Dermis microvascular lymphatic vessel endothelial cell (primary cell): ENCODE measurements at places on chromosomes 5 and 9. TPM values are rescaled to one million over a fixed set of nuclear protein-coding genes. Genes with fewer than 3 reads are reported as not detected.

Gene RRAGA
- 28.1 and 53.9 TPM in 2 replicates for total RNA-seq

Gene NFIL3
- 3.0 and 3.9 TPM in 2 replicates for total RNA-seq

Gene FAM78A
- 3.3 and 4.0 TPM in 2 replicates for total RNA-seq

Gene FAXDC2
- total RNA-seq: 5.0 and 14.4 TPM in 2 replicates

Gene ANXA2R
- 6.0 and 9.6 TPM in 2 replicates for total RNA-seq

Gene FAM153A
- total RNA-seq: not detected in 2 replicates

Gene SLC4A9
- not detected in 2 replicates for total RNA-seq

Gene ZNF454
- 0.26 and 0.63 TPM in 2 replicates for total RNA-seq

Gene GABRA1
- total RNA-seq: not detected in 2 replicates

Gene PCDHB11
- 0.13 and 0.89 TPM in 2 replicates for total RNA-seq

Gene FCN2
- not detected in 2 replicates for total RNA-seq

Gene MYORG
- 2.4 and 3.2 TPM in 2 replicates for total RNA-seq

Gene PFDN1
- total RNA-seq: 63.2 and 65.4 TPM in 2 replicates

Gene CNTNAP3B
- 34.4 and 143 TPM in 2 replicates for total RNA-seq

Gene CCNI2
- total RNA-seq: under 0.01 TPM in 2 replicates

Gene HAPLN1
- not detected in 2 replicates for total RNA-seq

Gene ACOT12
- not detected in 2 replicates for total RNA-seq

Gene SHC3
- 0.13 and 0.25 TPM in 2 replicates for total RNA-seq
